ENCODE measurements at places on chromosomes 6 and 20. TPM values are rescaled to one million over a fixed set of nuclear protein-coding genes. Genes with fewer than 3 reads are reported as not detected.

The IP6K3 gene
- total RNA-seq = not detected

The CYP24A1 gene
- 15.2 TPM for total RNA-seq

The ECT2L gene
- total RNA-seq = under 0.01 TPM

The NRM gene
- total RNA-seq = 1.7 TPM

The FAM217A gene
- total RNA-seq = not detected

The LAMA4 gene
- 1.4 TPM for total RNA-seq

The SSTR4 gene
- total RNA-seq = not detected

Data from tracheal epithelial cell (primary cell).